Stimulated activated naive CD4-positive, alpha-beta T cell (primary cell): ENCODE measurements at places on chromosomes 7 and 10.

DNA sequence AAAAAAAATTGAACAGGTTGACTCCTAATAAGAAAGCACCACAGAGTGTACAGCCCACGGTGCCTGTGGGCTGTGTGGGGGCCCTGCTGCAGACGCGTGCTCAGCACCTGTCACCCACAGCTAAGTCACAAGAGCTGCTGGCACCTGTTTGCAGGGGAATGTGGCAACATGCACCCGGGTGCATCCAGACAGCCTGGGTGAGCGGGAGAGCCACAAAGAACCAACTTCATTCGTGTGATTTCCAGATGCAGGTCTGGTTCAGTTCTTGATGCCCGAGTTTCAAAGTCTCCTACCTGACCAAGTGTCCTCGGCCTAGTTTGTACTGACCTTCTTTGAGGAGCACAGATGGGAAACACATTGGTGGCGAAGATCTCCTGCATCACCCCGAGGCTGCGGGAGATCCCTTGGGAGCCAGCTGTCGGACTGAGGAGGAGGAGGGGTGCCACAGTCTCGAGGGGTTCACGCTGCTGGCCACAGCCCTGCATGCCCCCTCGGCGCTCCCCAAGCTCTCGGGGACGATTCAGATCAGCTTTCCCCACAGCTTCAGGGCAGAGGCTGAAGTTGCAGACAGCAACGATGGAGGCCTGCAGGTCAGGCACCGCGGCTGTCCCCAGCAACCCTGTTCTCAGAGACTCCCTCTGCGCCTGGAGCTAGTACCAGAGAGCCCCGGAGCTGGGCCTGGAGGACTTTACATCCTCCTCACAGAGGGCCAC, 35.3 kb downstream of the AMZ1 start:
- no peak for DNase-seq

- no peak for DNase-seq
These were observed 21.8 kb downstream of the MXI1 start for GRCh38 chr10:110229155-110229554.

DNA sequence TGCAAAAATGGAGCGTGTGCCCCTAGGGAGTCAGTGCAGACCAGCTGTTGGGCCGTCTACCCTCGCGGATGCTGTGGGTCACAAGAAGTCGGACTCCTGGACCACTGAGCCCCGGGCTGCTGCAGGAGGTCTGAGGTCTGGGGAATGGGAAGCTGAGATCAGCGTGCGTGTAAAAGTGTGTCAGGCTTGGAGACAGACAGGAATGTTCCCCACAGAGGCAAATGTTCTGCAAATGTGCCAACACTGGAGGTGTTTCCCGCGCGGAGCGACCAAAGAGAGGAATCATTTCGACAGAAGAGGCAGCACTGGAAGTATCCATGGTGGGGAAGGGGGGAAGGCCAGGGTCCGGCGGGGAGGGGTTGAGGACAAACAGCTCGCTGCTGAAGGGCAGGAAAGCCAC, 643.8 kb upstream of the MGMT start:
- no peak for DNase-seq

- no peak for DNase-seq
These were observed 175.9 kb upstream of the TAC1 start for GRCh38 chr7:97555857-97556421.

GRCh38 chr7:44378744-44379143, 53.4 kb upstream of the CAMK2B start:
- no peak for DNase-seq

- no peak for DNase-seq
These were observed 33.8 kb upstream of the SMKR1 start for GRCh38 chr7:129468547-129468946.

- DNase-seq: no peak
These were observed 185.5 kb downstream of the ZNF365 start for GRCh38 chr10:62559481-62560200.

- DNase-seq: no peak
These were observed 9.7 kb upstream of the PPP1R35 start for GRCh38 chr7:100446040-100446439.

DNA sequence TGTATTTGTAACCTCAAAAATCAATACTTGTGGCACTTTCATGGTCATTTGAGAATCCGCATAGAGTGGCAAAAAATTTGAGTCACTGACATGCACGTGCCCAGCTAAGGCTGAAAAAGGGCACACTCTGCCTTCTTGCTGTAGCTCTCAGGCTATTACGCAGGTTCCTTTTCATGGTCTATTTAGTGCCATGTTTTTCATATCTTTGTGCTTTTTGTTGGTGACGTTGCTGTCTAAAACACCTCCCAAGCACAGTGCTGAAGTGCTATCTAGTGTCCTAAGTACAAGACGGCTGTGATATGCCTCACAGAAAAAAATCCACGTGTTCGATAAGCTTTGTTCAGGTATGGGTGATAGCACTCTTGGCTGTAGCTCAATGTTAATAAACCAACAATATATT, 50.9 kb downstream of the CREB3L2 start:
- DNase-seq: no peak

DNA sequence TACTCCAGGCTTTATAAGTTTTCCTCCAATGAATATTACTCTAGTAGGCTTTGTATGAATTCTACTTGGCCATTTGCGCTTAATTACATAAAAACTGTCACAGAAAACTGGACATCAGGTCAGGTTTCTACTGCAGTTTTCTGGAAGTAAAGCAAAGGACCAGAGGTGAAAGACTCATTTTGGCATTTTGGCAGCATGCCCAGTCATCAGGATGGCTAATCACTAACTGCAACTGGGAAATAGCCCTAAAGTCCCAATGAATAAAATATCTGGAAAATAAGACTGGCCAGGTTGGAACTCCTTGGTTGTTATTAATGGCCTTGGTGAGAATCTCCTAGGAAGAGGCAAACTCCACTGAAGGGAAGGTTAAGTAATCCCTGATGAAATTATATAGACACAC, 75.5 kb downstream of the COPG2 start:
- DNase-seq: no peak

DNA sequence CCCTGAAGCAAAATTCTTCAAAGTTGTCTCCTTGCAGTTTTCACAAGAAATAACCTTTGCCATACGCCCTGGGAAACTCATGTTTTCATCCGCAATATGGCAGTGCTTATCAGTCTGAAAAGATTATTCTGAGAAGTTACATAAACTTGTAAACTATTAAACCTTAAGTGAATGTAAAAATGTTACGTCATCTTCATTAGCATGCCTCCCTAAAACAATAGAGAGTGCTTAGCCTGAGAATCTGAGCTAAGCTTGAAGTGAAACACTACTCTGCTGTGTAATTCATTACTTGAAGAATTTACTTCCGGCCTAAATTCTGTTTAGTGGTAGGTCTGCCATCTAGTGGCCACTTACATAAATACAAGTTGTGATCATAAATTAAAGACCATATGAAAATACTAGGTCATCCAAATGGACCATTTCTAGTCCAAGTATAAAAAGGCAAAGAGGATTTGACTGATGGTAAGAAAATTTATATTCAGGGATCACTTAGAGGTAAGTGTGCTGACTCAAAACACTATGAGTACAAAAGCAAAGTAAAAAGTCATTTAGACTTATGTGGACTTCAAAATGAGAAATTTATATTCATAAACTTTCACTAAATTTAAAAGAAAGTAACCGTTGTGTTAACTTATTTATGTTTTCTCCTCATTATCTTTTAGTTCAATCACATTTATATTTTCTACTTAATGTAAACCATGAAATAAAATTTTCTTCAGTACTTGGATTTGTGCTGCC, 745.1 kb upstream of the LRRTM3 start:
- no peak for DNase-seq

DNA sequence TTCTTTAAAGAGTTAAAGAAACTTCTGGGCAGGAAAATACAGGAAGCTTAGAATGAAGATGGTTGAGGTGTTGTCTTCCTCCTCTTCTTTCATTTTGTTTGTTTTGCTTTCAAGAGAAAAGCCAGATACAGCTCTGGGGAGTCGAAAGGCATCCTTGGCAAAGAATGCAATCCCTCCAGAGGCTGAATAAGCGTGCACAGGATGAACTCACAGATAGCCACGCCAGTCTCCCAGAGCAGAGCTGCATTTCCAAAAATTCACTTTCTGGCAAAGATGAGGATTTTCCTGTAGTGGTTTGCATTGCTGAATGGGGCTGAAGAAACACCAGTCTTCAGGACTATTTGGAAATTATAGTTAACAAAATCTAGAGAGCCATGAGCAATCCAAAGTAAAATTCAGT, 336.4 kb downstream of the NRG3 start:
- no peak for DNase-seq

GRCh38 chr7:50594734-50595485, 29.7 kb upstream of the DDC start:
- DNase-seq: no peak

- DNase-seq: no peak
These were observed 689 bp upstream of the SMARCD3 start for GRCh38 chr7:151249034-151249731.

DNA sequence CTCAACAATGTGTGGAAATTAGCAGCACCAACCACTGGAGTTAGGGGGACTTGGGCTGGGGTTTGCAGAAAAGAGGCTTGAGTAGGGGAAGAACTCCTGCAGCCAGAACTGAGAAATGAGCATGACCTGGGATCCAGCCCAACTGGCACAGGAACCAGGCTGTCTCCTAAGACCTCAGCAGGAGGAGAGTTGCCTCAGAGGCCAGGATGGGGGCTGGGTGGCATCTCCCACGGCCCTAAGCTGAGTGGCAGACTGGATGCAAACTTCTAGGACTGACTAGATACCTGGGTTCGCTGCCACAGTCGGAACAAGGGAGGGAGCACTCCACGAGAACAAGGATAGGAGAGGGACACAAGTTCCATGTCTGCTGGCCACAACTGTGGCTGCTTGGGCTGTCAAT, 62.6 kb downstream of the RNF32 start:
- DNase-seq: no peak

DNA sequence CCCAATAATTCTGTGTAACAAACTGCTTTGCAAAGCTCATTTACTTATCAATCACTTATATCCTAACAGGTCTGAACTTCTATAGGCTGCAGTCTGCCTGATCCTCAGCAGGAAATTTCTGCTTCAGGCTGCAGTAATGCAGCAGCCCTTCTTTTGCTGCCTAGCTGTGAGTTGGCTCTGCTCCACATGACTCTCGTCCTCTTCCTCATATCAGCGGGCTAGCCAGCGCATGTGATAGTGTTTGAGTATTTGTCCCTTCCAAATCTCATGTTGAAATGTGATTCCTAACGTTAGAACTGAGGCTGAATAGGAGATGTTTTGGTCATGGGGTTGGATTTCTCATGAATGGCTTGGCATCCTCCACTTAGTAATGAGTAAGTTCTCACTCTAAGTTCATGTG, 387.8 kb downstream of the SEMA3D start:
- DNase-seq: no peak

DNA sequence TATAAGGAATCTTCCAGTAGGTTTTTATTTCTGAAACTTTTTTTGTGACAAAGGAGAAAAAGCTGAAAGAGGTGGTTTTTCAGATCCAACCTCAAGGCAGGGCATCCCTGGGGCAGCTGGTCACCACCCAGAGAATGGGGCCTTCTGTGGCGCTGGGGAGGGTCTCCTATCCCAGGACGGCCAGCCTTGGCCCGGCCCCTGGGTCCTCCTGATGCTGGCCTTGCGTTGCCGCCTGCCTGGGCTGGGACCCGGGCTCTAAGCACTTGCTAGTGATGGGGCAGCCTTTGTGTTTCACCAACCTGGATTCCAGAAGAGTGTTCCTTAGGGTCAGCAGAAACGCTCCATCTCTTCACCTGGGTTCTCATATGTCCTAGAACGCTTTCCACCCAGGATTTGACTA, 16.3 kb downstream of the SHH start:
- DNase-seq: no peak

DNA sequence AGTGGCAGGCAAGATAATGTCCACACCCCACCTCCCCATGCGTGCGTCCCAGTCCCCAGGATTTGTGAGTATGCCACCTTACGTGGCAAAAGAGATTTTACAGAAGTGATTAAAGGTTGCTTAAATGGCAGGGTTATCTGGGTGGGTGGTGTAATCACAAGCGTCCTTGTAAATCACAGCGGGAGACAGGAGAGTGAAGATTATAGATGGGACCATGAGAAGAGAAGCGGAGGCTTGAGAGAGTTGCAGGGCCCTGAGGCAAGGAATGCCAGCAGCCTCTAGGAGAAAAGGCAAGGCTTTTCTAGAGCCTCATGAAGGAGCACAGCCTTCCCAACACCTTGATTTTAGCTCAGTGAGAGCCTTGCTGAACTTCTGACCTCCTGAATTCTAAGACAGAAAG, 10.2 kb downstream of the ZRANB1 start:
- DNase-seq: no peak

- no peak for DNase-seq
These were observed 97.7 kb downstream of the SH3PXD2A start for GRCh38 chr10:103757531-103758293.

DNA sequence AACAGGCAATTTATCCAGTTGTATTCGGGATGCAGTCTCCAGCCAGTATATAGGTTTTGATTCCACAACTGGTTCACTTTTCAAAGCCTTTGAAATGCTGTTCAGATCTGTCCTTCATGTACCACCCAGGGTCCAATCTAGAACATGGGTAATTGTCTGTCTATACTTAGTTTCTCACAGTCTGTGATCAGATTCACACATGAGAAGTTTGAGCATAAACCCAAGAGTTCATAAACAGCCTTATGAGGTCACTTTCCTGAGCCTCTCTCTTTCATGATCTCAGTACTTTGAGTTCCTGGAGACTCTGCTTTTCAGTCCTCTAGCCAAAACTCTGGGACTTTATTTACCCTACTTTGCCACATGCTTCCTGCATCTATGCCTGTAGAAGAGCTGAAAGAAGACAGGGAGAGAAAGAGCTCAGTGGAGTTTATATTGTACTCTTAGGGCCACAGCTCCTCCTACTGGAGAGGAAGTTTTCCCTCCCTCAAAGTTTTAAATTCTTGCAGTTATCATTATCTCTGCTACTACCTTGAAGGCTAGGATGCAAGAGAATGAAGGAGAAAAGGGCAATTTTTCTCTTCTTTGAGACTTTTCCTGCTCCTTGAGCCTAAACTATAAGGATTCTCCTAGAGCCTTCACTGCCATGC, 172.0 kb downstream of the ZEB1 start:
- no peak for DNase-seq

DNA sequence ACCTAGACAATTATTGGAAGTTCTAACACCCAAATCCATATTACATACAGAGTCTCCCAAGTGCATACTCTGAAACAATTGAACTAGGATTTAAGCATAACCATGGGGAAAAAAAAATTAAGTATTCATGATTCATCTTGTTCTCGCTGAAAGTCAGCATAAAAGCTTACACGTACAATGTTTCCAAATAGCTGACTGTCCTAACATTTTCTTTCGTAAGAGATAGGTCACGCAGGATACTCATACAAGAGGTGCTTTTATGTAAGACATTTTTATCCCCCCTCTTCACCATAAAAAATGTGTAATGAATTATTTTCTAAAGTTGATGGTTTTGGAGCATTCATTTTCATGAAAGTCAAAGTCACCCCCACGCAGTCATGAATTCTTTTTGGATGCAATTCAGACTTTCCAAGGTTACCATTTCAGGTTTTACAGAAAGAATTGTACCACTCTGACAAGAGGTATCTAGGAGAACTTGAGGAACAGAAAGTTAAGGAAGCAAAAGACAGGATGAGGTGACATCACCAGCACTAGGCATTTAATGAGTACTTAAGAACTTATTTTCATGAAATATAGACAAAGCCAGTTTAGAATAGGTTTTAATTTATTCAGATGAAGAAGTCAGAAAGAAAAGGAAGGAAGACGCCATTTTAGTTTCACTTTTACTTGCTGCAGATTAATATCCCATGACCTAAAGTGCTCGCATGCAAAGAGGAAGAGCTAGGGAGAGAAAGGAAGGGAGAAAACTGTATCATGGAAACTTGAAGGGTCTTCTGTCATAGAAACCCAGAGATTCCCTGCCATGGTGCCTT, 55.8 kb downstream of the TMEM26 start:
- DNase-seq: no peak
